ENCODE measurements at places on chromosomes 11 and 22.

DNA sequence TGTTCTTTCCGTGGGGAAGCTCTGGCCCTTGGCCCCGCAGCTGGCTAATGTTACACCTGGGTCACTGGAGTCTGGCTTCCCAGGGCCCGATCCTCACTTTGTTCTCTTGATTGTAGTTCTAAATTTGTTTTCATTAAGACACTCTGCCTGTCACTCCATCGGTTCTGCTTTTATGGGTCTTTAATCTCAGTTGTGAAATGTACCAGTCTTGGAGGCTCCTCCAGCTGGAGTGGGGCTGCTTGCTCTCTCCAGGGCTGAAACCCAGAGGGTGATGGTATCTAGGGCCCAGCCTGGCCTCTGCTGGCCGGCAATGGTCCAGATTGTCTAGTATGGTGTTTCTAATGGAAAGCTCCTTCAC lies 352.9 kb downstream of the TENM4 start:
- no peak for DNase-seq

DNA sequence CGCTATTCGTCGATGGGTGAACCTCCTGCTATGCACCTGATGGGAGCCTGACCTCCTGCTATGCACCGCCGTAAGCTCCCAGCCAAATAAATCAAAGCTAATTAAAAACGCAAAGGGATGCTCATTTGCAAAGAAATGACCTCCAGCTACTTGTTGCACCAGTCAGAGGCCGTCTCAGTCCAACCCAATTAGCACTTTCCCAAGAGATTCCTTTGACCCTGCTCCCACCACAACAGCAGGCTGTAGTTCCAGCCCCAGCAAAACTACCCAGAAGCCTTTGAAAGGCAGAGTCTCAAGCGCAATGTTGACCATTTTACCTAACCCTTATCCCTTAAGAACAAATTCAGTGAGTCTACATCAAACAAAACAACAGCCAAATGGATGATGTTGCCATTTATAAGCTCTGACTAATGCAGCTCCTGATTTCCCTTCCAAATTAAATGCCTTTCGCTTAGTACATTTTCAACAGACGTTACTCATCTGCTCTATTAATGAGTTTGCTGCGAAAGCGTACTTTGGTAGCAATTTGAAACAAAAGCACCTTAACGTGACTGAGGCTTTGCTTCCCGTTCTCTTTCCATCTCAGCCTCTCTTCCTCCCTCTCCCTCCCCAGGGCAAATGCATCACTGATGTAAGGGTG lies 17.2 kb upstream of the BSX start:
- no peak for DNase-seq

GRCh38 chr22:31155422-31155821 lies 4.6 kb upstream of the RNF185 start:
- no peak for DNase-seq

DNA sequence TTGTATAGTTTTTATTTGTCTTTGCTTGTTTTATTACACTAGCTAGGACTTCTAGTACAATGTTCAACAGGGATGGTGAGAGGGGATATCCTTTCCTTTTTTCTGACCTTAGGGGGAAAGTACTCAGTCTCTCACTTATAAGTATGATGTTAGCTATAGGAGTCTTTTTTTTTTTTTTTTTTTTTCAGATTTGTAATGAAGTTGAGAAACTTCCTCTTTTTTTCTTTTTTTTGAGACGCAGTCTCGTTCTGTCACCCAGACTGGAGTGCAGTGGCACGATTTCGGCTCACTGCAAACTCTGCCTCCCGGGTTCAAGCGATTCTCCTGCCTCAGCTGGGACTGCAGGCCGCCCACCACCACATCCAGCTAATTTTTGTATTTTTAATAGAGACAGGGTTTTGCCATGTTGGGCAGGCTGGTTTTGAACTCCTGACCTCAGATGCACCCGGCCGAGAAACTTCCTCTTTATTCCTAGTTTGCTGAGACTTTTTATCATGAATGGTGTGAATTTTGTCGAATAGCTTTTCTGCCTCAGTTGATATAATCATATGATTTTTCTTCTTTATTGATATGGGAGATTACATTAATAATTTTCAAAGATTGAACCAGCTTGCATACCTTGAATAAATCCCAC lies 10.9 kb downstream of the TRIM22 start:
- DNase-seq = no peak

- no peak for DNase-seq
Measured at GRCh38 chr11:67260406-67260805, 5.9 kb upstream of the GRK2 start.

Measured in NCI-H2081 treated with DMSO at 0.1 percent for 48 hours (cell line).